ENCODE measurements at places on chromosomes 5 and 9. TPM values are rescaled to one million over a fixed set of nuclear protein-coding genes. Genes with fewer than 3 reads are reported as not detected.

The PCAT7 gene
- 0.21 TPM for polyA plus RNA-seq

The FOXD4L6 gene
- polyA plus RNA-seq, result not detected

GRCh38 chr5:172380987-172381643 is 73.2 kb downstream of the SH3PXD2B start:
- no peaks in the 10 kb centered on the region for H3K4me1 ChIP-seq
- no peaks in the 10 kb centered on the region for H3K27me3 ChIP-seq
- no peaks in the 10 kb centered on the region for H3K36me3 ChIP-seq
- H3K4me3 ChIP-seq, result no peak overlapping the region
- H3K27ac ChIP-seq, result no peak overlapping the region
- peak; percentile 80 for DNase-seq

DNA sequence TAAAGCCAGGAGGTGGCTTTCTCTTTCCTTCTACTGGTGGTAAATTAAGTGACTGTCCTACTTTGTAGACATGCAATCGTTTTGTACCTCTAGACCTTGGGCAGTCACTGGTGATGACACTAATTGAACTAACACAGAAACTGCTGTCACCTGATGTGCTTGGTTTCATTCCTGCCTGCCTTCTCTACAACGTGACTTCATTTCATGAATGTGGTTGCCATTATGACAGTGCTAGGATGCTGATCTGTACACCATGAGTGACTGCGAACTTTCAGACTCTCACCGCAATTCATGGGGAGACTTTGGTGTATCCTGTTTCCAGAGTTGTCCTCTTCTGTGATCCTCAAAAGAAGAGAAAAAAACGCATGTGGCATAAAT is 47.5 kb downstream of the UBE2QL1 start:
- H3K4me3 ChIP-seq, result no peak overlapping the region
- peaks cover 23% of the 10 kb centered on the region for H3K4me1 ChIP-seq
- H3K27ac ChIP-seq, result no peak overlapping the region

DNA sequence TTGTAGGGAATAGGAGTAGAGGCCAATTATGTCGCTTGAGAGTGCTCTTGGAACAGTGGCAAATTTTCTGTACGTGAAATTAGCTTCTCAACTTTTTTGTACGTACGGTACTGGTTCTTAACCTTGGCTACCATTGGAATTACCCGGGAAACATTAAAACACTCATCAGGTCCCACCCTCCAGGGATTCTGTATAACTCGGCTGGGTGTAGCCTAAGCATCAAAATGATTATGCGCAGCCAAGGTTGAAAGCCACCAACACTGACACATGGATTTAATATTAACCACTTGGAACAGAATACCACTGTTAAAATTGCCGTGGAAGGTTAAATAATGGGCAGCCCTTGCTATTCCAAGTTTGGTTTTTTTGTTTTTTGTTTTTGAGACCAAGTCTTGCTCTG is 17.4 kb downstream of the DNAJA1 start:
- no peak for DNase-seq
- H3K27ac ChIP-seq, result no peak overlapping the region
- H3K36me3 ChIP-seq, result peaks cover 57% of the 10 kb centered on the region
- H3K27me3 ChIP-seq, result no peaks in the 10 kb centered on the region
- peaks cover 14% of the 10 kb centered on the region for H3K4me1 ChIP-seq
- no peak overlapping the region for H3K4me3 ChIP-seq

GRCh38 chr9:69380811-69381210 is 55.8 kb downstream of the ENTREP1 start:
- no peaks in the 10 kb centered on the region for H3K27me3 ChIP-seq
- H3K36me3 ChIP-seq, result peaks cover 16% of the 10 kb centered on the region
- H3K4me3 ChIP-seq, result peak overlapping the region; percentile 44
- peak; percentile 70 for DNase-seq
- peak overlapping the region; percentile 96 for H3K27ac ChIP-seq
- peaks cover 61% of the 10 kb centered on the region for H3K4me1 ChIP-seq

DNA sequence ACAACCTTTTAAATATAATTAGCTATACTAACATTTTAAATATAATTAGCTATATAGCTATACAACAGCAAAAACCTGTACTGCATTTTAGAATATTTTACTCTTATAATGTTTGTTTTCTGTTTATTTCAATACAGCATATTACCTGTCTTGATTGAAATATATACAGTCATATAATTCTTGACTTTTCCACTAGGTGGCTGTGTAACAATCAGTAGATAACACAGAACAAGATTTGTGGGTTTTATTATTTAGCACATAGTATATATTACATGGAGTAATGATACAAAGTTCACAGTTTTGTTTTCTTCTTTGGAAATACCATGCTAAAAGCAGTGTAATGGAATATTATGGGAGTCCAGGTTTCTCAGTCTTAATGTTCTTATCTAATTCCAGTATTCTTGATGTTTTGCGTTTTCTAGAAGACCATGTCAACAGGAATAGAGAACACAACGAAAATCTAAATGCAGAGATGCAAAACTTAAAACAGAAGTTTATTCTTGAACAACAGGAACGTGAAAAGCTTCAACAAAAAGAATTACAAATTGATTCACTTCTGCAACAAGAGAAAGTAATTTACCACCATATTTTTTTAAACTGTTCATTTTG is 13.3 kb downstream of the HMMR start:
- no peaks in the 10 kb centered on the region for H3K4me1 ChIP-seq
- no peaks in the 10 kb centered on the region for H3K27me3 ChIP-seq
- peaks cover 2% of the 10 kb centered on the region for H3K36me3 ChIP-seq
- no peak overlapping the region for H3K4me3 ChIP-seq

DNA sequence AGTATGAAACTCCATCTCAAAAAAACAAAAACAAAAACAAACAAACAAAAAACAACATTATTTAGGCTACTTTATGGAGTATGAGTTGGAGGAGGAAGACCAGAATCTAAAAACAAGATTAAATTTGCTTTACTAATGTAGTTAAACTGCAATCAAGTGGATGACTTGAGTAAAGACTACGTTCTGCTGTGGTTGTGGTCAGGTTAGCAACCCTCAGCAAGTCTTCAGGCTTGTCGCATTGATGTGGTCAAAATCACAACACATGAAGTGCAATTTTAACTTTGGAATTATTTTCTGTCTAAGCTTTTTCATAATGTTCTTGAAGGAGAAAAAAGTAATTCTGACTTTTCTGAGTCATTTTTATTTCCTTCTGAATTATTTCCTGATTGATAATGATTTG is 43.1 kb downstream of the PDE6A start:
- no peak overlapping the region for H3K4me3 ChIP-seq
- peaks cover 9% of the 10 kb centered on the region for H3K4me1 ChIP-seq
- no peak overlapping the region for H3K27ac ChIP-seq
- H3K36me3 ChIP-seq, result no peaks in the 10 kb centered on the region
- H3K27me3 ChIP-seq, result no peaks in the 10 kb centered on the region

GRCh38 chr9:128007566-128008138 is 26.9 kb upstream of the EEIG1 start:
- DNase-seq, result peak; percentile 59
- H3K27ac ChIP-seq, result no peak overlapping the region
- no peaks in the 10 kb centered on the region for H3K36me3 ChIP-seq
- H3K4me3 ChIP-seq, result no peak overlapping the region
- H3K4me1 ChIP-seq, result peaks cover 4% of the 10 kb centered on the region
- H3K27me3 ChIP-seq, result no peaks in the 10 kb centered on the region

Data from psoas muscle (tissue), 8 donors.